ENCODE measurements at places on chromosomes 6 and 20. TPM values are rescaled to one million over a fixed set of nuclear protein-coding genes. Genes with fewer than 3 reads are reported as not detected.

Gene RGS17
- not detected for total RNA-seq

Gene RIPPLY2
- total RNA-seq = not detected

Gene SALL4
- not detected for total RNA-seq

Gene GSTA3
- not detected for total RNA-seq

Gene SNAP25
- total RNA-seq = not detected

Gene PTPRK
- 3.6 TPM for total RNA-seq

Gene SPTLC3
- total RNA-seq = 0.37 TPM

Gene C6orf52
- total RNA-seq = 2.9 TPM

Gene TRIM10
- not detected for total RNA-seq

Gene SAMD5
- not detected for total RNA-seq

Gene TREM2
- not detected for total RNA-seq

Gene LCA5
- not detected for total RNA-seq

Gene SIRPG
- 123 TPM for total RNA-seq

Gene CYP39A1
- total RNA-seq = not detected

Gene LAMA2
- 0.26 TPM for total RNA-seq

Gene EYS
- not detected for total RNA-seq

Gene OR2J3
- not detected for total RNA-seq

Gene FAXC
- not detected for total RNA-seq

Gene RPN2
- 163 TPM for total RNA-seq

Gene TMEM200A
- 2.7 TPM for total RNA-seq

Gene VSX1
- not detected for total RNA-seq

Gene COX7A2
- 441 TPM for total RNA-seq

Gene PARD6B
- 4.3 TPM for total RNA-seq

Gene SLC17A1
- not detected for total RNA-seq

Gene BIRC7
- 0.74 TPM for total RNA-seq

Gene PAQR8
- total RNA-seq = 23.0 TPM

Gene MCM8
- total RNA-seq = 38.9 TPM

Gene FAM184A
- 2.7 TPM for total RNA-seq

Gene KPNA5
- 9.8 TPM for total RNA-seq

Gene WFDC5
- not detected for total RNA-seq

Gene PLCG1
- 406 TPM for total RNA-seq
